ENCODE measurements at places on chromosomes 3 and 15. TPM values are rescaled to one million over a fixed set of nuclear protein-coding genes. Genes with fewer than 3 reads are reported as not detected.

VPS8 gene
- total RNA-seq: 86.3 TPM

DNA sequence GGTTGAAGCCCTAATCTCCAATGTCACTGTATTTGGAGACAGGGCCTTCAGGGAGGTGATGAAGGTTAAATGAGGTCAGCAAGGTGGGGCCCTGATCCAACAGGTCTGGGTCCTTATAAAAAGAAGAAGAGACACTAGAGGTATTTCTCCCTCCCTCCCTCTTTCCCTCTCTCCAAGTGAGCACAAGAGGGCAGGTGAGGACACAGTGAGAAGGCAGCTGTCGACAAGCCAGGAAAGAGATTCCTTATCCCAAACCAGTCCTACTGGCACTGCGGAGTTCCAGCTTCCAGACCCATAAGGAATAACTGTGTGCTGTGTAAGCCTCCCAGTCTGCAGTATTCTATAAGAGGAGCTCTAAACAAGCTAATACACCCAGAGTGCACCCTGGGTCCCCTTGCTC is 134.7 kb downstream of the ADAMTS17 start:
- H3K36me3 ChIP-seq: no peaks in the 10 kb centered on the region
- H3K4me1 ChIP-seq: no peaks in the 10 kb centered on the region
- no peaks in the 10 kb centered on the region for H3K27me3 ChIP-seq
- DNase-seq: no peak
- no peak overlapping the region for H3K4me3 ChIP-seq

GRCh38 chr3:159804726-159805410 is 183.8 kb upstream of the IL12A start:
- H3K36me3 ChIP-seq: no peaks in the 10 kb centered on the region
- H3K4me1 ChIP-seq: no peaks in the 10 kb centered on the region
- no peaks in the 10 kb centered on the region for H3K27me3 ChIP-seq

- H3K4me3 ChIP-seq: no peak overlapping the region
- H3K27ac ChIP-seq: no peak overlapping the region
- DNase-seq: no peak
- no peaks in the 10 kb centered on the region for H3K4me1 ChIP-seq
These were observed 269.6 kb upstream of the ST8SIA2 start for GRCh38 chr15:92123962-92124656.

GRCh38 chr3:70779296-70779695 is 466.9 kb upstream of the MDFIC2 start:
- H3K36me3 ChIP-seq: no peaks in the 10 kb centered on the region
- DNase-seq: no peak
- no peak overlapping the region for H3K4me3 ChIP-seq
- H3K4me1 ChIP-seq: no peaks in the 10 kb centered on the region
- H3K27ac ChIP-seq: no peak overlapping the region

- H3K4me3 ChIP-seq: no peak overlapping the region
- no peaks in the 10 kb centered on the region for H3K36me3 ChIP-seq
- no peak for DNase-seq
- H3K27ac ChIP-seq: no peak overlapping the region
- no peaks in the 10 kb centered on the region for H3K27me3 ChIP-seq
These were observed 38.9 kb upstream of the ALCAM start for GRCh38 chr3:105327662-105328337.

DNA sequence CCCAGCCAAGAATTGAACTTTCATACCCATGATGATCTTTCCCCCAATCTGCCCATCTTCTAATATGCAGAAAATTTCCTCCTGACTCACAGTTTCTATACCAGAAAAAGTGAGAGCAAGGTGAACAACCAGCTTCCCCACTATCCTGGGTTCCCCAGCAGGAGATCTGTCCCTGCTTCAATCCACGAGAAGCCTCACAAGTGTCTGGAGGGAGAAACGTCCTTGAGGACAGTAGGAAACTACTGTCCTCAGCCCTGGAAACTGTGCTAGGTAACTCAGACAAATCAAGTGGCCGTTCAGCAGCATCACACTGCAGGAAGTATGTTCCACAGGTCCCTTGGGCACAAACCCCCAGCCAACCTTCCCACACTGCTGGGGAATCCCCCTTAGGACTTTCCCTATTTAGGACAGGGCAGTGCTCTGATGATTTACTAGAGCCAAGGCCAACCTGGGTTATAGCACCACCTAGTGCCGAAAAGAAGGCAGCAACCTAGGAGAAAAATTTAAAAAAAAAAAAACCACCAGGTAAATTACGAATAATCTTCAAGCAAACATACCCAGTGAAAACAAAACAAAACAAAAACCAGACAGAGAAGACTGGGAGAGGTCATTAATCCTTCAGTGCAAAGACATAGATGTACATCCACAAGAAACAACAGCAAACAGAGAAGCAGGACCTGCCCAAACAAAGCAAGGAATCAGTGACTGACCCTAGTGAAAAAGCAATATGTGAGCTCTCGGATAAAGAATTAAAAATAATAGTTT is 36.0 kb downstream of the MORC1 start:
- H3K27me3 ChIP-seq: no peaks in the 10 kb centered on the region
- H3K4me1 ChIP-seq: no peaks in the 10 kb centered on the region
- no peak for DNase-seq
- no peak overlapping the region for H3K4me3 ChIP-seq

DNA sequence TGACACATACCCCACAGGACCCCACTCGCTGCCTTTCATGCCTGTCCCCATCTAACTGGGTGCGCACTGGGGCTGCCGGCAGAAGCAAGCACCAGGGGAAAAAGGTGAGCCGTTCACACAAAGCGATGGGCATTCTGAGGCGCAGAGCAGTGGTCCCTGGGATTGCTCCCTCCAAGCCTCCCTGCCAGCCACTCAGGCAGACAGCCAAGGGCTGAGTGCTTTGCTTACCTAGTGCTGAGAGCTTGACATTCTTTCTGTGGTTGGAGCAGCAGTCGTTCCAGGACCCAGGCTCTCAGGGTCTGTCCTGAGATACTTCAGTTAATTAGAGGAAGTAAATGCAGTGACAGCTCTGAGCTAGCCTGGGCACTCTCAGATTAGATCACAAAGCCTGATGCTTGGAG is 5.7 kb downstream of the ESYT3 start:
- H3K27me3 ChIP-seq: no peaks in the 10 kb centered on the region
- no peaks in the 10 kb centered on the region for H3K4me1 ChIP-seq
- no peak for DNase-seq
- H3K27ac ChIP-seq: no peak overlapping the region
- H3K4me3 ChIP-seq: no peak overlapping the region

DNA sequence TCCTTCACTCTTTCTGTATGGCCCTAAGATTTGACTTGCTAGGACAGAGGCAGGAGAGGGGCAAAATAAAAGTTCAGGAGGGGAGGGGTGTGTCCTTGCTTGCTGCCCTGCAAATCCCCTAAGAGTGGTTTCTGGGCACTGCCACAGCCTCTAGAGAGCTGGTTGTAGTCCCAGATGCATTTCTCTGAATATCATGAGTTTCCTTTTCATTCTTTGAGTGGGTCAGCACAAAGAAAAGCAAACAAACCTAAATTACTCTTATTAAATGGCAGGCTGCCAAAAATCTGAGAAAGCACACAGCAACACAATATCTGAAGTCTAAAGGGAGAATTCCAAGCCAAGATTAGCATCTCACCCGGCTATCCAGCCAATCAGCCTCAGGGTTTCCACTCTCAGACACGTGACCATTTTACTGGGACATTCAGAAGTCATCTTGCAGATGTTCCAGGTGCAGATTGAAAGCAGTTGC is 919.3 kb downstream of the TUSC7 start:
- DNase-seq: no peak
- H3K27ac ChIP-seq: no peak overlapping the region
- no peaks in the 10 kb centered on the region for H3K36me3 ChIP-seq

GRCh38 chr3:48504051-48504946 is at the start of gene SHISA5:
Gene SHISA5 (minus strand): TSS chr3:48504174. CDS start chr3:48504094, 80 bp downstream.
- H3K4me1 ChIP-seq: peaks cover 10% of the 10 kb centered on the region
- no peaks in the 10 kb centered on the region for H3K36me3 ChIP-seq
- H3K27me3 ChIP-seq: no peaks in the 10 kb centered on the region
- DNase-seq: peak; percentile 71

GRCh38 chr15:36579792-36580431 is 486 bp downstream of the CDIN1 start:
- no peaks in the 10 kb centered on the region for H3K4me1 ChIP-seq
- H3K4me3 ChIP-seq: peak overlapping the region; percentile 79
- no peaks in the 10 kb centered on the region for H3K36me3 ChIP-seq

ANKRD34C gene
- total RNA-seq: not detected
